ENCODE measurements at places on chromosomes 16 and 17.

- DNase-seq: no peak
Measured at GRCh38 chr17:27762527-27763305, 37.6 kb downstream of the NOS2 start.

- no peak for DNase-seq
Measured at GRCh38 chr16:28162326-28162877, 49.4 kb downstream of the XPO6 start.

DNA sequence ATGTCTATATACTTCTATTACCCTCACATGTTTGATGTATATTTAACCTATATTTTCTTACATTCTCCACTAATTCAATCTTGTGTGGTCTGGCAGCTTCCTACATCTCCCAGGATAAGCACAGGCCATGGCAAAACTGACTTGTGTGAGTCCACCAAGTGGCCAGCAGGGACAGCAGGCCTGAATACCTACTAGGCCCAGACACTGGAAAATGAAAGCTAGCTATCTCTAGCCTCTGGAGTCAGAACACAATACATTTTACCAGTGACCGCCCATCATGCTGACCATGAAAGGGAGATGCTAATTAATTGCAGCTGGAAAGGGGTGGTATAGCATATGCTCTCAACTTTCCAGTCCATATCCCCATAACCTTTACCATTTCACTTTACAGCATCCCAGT, 132.3 kb downstream of the PCTP start:
- DNase-seq: no peak

DNA sequence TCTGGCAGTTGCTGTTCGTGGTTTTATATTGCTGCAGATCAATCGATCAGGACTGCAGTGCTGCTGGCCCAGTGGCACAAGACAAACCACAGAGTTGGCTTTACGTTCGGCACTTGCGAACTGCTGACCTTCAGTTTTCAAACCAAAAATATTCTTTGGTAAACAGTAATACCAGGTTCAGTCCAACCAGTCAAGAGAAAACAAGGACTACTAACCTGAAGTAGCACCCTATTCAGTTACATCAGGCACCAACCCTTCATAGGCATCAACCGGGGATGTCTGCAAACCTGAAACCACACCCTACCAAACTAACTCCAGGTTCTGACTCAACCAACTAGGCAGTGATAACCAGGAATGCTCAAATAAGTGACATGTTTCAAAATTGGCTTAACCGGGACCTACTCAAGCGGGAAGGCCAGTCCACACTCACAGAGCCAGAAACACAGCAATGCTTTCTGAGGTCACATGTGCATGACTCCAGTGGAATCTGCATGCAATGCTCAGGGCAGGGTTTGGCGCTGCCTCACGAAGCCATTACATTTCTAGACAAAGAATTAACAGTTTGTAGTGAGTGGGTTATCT, 91.1 kb downstream of the SMG6 start:
- DNase-seq: no peak

DNA sequence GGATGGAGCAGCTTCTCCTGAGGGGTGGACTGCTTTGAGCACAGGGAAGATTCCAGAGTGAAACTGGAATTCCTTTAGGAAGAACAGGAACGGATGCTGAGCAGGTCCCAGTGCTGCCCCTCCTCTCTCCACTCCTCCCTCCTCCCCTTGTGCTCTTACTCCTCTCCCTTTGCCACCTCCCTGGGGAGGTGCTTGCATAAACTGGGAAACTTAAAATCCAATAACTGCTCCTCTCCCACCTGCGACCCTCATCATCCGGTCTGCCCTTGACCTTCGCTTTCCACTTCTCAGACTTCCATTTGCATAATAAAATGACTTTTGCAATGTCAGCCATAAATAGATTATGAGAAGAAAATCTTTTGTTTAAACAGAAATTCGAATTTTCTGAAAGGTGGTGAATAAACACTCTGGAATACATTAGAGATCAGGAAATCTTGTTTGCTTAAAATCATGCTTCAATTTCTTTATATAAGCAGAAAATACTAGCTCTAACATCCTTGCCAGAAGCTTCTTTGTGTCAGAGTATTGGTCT, 23.7 kb downstream of the HSBP1 start:
- DNase-seq: no peak

GRCh38 chr16:87764600-87765472, 950 bp downstream of the KLHDC4 start:
- no peak for DNase-seq

DNA sequence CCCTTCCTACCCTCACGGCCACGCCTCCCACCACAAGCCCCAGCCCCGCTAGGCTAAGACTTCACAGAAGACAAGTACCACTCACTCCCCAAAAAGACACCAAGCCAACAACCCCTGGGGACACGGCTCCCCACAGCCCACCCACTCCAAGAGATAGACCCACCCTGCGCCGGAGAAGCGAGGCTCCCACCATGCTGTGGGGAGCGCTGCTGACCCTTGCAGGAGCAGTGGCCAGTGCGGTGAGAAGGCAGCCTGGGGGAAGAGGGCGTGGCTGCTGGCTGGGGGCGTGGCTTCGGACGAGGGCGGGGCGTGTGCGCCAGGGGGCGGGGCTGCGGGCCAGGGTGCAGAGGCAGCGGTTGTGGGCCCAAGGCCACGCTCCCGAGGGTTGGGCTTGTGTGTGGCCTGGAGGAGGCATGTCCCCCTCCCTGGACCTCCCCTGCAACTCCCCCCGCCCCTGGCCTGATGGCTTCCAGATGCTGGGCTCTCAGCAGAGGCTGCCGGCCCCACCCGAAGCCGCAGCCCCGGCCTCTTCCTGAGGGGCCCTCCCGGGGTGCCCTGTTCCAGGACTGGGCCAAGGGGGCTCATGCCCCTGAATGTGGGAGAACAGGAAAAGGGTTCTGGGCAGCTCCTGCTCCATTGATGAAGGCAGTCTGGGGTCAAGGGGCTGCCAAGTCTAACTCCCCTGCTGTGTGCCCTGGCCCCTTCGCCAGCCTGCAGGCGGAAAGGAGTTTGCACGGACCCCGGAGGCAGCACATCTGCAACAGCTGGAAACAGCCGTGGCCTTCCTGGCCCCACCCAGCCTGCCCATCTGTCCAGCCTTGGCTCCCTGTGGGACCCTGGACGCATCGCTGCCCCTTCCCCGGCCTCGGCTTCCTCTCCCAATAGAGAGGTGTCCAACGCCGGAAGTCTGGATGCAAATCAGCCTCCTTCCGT, 9.1 kb downstream of the TFAP4 start:
- DNase-seq: no peak

DNA sequence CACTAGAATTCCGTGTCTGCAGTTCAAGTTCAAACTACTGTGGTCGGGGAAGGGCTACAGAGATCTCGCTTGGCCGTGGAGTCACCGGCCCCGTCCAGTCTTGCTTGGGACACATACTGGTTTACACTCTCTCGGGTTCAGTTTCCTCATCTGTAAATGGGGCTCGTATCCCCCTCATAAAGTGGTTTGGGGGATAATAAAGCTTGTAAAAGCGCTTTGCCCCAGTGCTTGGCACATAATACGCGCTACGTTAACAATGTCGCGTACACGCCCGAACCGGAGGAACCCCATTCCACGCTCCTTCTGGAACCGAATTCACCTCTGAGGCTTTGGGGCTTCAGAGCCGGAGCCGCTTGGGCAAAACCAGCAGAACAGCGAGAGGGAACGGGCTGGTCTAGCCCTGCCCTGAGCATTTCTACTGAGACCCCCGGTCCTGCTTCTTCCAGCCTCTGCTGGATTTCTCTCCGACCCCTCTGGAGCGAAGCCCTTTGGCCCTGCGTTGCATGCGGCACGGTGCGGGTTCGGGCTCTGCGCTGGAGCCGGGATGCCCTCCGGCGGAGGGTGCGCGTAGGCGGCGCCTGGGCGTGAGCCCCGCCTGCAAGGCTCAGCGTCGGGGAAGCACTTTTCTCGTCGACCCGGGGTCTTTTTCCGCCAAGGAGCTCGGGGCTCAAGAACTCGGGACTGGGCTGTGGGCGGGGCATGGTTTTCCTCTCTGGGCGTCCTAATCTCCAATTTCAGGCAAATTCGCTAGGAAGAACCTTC, 26.1 kb upstream of the HOXB13 start:
- no peak for DNase-seq

GRCh38 chr16:58435779-58436178, 43.5 kb downstream of the GINS3 start:
- DNase-seq: no peak

DNA sequence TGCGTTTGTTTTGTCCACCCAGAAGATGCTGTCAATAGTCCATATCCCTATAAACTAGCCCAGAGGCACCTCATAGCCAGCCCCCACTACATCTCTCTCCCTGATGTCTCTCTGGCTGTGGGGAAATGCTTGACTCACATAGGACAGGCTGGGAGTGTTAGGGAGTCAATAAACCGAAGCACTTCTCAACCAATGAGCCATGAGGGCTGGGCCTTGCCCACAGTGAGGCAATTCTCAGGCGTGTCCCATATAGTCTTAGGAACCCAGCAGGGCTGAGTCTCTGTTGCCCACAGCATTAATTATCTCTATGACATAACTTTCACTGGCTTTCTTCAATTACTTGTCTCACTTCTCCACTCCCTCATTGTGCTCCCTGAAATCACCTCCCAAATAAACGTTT, 387.3 kb upstream of the CDH11 start:
- no peak for DNase-seq

DNA sequence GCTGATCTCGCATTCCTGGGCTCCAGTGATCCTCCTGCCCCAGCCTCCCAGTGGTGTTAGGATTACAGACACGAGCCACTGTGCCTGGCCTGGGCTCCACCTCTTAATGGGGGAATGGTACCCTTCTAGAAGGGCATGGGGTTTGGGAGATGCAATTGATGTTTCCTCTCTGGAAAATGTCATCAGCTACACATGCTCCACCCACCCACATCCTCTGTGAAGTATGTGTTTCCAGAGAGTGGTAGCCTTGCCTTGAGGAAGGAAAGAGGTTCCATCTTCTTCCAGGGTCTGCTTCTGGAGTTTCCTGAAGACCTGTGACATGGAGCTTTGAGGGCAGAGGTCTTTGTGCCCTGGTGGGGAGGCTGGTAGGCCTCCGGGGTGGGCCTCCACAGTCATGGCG, 45.2 kb upstream of the GSE1 start:
- DNase-seq: no peak

- no peak for DNase-seq
Measured at GRCh38 chr17:79668344-79669250, 57.7 kb upstream of the RBFOX3 start.

GRCh38 chr17:79296243-79296642, 221.6 kb downstream of the ENGASE start:
- no peak for DNase-seq

DNA sequence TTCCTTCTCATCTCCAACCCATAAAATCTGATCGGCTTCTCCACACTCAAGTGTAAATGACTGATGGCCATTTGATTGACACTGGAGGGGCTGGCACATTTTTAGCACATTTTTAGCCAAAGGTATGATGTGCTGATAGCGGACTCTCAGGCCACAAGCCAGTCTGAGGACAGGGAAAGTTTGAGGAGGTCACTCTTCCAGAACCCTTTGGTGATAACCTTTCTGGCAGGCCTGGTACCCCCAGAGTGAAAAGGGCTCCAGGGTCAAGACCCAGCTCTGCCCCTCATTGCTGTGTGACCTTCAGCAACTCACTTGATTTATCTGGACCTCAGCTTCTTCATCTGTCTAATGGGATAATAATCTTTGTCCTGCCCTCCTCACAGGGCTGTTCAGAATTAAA, 1.7 kb upstream of the NLRC5 start:
- DNase-seq: no peak

DNA sequence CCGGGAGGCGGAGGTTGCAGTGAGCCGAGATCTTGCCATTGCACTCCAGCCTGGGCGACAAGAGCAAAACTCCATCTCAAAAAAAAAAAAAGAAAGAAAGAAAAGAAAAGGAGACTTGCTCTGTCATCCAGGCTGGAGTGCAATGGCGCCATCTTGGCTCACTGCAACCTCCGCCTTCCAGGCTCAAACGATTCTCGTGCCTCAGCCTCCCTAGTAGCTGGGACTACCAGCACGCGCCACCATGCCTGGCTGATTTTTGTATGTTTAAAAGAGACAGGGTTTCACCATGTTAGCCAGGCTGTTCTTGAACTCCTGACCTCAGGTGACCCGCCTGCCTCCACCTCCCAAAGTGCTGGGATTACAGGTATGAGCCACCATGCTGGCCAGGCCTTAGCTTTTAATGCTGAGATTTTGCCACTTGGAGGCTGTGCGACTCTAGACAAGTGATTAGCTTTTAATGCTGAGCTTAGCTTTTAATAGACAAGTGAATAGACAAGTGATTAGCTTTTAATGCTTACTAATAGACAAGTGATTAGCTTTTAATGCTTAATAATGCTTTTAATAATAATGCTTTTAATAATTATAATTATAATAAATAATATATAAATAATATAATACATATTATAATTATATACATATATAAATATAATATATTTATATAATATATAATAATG, 9.6 kb downstream of the LDAF1 start:
- no peak for DNase-seq

DNA sequence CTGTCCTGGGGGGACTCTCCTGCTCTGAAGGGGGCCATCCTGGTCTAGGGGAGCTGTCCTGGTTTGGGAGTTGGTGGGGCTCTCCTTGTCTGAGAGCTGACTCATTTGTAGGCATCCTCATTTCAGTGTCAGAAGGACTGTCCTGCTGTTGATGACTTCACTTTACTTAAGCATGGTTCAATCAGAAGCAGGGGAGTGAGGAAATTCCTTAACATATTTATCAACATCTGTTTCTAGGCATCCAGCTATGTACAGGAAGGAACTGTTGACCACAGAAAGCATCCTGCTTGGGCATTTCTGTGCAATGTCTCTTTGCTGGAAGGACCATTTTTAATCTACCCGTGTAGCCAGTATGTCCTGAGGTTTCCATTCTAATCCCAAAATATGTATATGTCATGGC, 502.7 kb upstream of the HSBP1 start:
- DNase-seq: peak; percentile 84

Data from glomerular endothelial cell (primary cell).